ENCODE measurements at places on chromosomes 6 and 20. TPM values are rescaled to one million over a fixed set of nuclear protein-coding genes. Genes with fewer than 3 reads are reported as not detected.

STK38 gene
- total RNA-seq = 17.3 TPM

PEX7 gene
- 1.4 TPM for total RNA-seq

EFCAB8 gene
- total RNA-seq = not detected

TIAM2 gene
- total RNA-seq = 4.9 TPM

KHDC1L gene
- total RNA-seq = not detected

PERP gene
- 38.7 TPM for total RNA-seq

CCN5 gene
- not detected for total RNA-seq

FAM83C gene
- not detected for total RNA-seq
